Activated CD4-positive, alpha-beta T cell treated with anti-CD3 and anti-CD28 coated beads, Interleukin-2, amount 10 ng/mL, durations not matched to agents 7 days and 5 days (primary cell): ENCODE measurements at places on chromosomes 4 and X. TPM values are rescaled to one million over a fixed set of nuclear protein-coding genes. Genes with fewer than 3 reads are reported as not detected.

The ARAP2 gene
- total RNA-seq: 49.7 TPM

The NPNT gene
- total RNA-seq: not detected

The RAI2 gene
- not detected for total RNA-seq

The MUC7 gene
- not detected for total RNA-seq

The SPANXB1 gene
- total RNA-seq: not detected

- H3K4me1 ChIP-seq: peaks cover 6% of the 10 kb centered on the region
- H3K4me3 ChIP-seq: no peak overlapping the region
- H3K27ac ChIP-seq: no peak overlapping the region
Measured at GRCh38 chrX:41148553-41148952, 63.3 kb downstream of the USP9X start.

DNA sequence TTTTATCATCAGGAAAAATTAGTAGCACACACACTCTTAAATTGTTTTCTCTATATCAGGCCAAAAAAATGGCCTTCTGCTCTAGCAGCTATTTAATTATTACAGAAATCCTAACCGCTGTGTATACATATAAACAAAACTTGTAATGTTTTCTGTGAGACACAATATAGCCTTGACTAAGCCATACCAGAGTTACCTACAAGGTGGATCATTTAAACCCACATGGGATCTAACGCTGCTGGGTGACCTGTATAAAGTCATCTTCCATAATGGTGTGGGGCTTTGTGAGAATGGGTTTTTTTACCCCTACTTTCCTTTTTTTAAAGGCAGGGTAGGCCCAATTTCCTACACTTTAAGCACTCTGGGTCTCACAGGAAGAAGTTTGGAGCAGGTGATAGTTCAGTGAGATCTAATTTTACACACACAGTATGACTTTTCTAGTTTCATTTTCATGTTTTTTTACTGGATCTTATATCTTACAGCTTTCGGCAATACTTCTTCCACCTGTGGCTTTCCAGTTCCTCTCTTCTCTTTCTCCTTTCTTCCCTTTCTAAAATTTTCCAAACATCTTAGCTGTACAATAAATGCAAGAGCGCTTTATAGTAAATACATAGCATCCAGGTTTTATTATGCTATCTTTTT is 66.9 kb upstream of the MMAA start:
- no peak for DNase-seq
- peaks cover 8% of the 10 kb centered on the region for H3K4me1 ChIP-seq
- no peak overlapping the region for H3K4me3 ChIP-seq
- H3K36me3 ChIP-seq: peaks cover 2% of the 10 kb centered on the region

DNA sequence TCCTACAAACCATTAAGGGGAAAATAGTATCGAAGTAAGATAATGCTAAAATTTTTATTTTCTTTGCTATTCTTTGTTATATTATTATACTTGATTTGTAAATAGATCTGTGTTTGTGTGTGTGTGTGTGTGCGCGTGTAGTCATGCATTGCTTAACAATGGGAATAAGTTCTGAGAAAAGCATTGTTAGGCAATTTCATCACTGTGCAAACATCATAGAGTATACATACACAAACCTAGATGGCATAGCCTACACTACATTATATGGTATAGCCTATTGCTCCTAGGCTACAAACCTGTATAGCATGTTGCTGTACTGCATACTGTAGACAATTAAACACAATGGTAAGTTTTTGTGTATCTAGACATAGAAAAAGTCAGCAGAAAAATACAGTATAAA is 17.1 kb downstream of the MTTP start:
- H3K4me1 ChIP-seq: no peaks in the 10 kb centered on the region
- no peaks in the 10 kb centered on the region for H3K36me3 ChIP-seq
- peaks cover 2% of the 10 kb centered on the region for H3K27me3 ChIP-seq
